ENCODE measurements at places on chromosomes 6 and 20.

GRCh38 chr6:10977231-10977968 lies 66.7 kb downstream of the ELOVL2 start:
- DNase-seq: no peak

- DNase-seq: no peak
These were observed 444.9 kb upstream of the SULF2 start for GRCh38 chr20:48230216-48230615.

DNA sequence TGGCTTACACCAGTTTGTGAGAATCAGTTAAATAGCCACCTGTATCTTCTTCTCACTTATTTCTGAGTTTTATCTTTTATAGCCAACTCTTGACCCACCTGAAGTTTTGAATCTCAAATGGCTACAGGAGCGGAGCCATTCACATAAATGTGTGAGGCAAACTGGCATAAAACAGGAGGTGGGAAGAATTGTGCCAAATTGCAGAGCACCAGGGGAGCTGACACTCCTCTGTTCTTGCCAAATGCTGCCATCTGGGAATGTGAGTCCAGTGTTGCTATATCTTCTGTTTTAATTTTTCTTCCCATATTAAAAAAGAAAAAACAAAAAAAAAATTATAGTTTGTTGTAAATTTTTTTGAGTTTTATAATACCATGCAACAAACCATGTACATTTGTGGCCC lies 17.0 kb upstream of the RNF146 start:
- no peak for DNase-seq

DNA sequence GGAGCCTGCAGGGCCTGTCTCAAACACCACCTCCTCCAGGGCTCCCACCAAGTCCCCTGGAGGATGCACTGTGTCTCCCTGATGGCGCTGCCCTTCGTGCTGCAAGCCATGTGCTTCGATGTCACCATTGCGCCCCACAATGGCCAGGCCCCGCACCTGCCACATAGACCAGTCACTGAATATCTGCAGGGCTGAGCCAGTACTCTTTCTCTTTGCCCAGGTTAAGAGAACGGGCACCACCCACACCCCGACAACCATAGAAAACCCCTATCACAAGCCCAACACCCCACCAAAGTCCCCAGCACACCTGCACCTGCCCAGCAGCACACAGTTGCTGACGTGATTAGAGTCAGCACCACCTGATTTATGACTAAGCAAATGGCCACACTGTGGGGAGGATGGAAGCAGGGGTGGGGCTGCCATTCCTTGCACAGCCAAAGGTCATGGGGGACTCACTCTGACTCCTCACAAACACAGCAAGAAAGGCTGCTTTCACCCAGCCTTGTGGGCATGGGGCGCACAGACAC lies 104.3 kb downstream of the SLC23A2 start:
- no peak for DNase-seq
